Aorta (tissue), 5 donors: ENCODE measurements at places on chromosomes 2 and 18. TPM values are rescaled to one million over a fixed set of nuclear protein-coding genes. Genes with fewer than 3 reads are reported as not detected.

Gene SLC11A1
- 40.1 TPM for total RNA-seq

Gene MOCOS
- total RNA-seq: 4.4 TPM

Gene TXNDC2
- 0.65 TPM for total RNA-seq

Gene KYNU
- 6.8 TPM for total RNA-seq

Gene ANKAR
- total RNA-seq: 18.9 TPM

Gene NDC80
- total RNA-seq: 0.29 TPM

Gene LRRC30
- total RNA-seq: not detected

Gene PIEZO2
- 8.8 TPM for total RNA-seq

Gene PLEKHH2
- 38.0 TPM for total RNA-seq

Gene RGPD4
- 0.39 TPM for total RNA-seq

Gene DOK6
- total RNA-seq: 5.7 TPM

Gene UGT1A4
- total RNA-seq: not detected

Gene TMEM17
- total RNA-seq: 1.1 TPM

Gene CCDC74B
- 2.6 TPM for total RNA-seq

Gene MOGAT1
- not detected for total RNA-seq

Gene WDR35
- 9.8 TPM for total RNA-seq

Gene OTOF
- 0.06 TPM for total RNA-seq

Gene DSG2
- 4.7 TPM for total RNA-seq

Gene GLB1L
- 7.1 TPM for total RNA-seq

Gene ACMSD
- not detected for total RNA-seq

Gene RHOB
- total RNA-seq: 1,049 TPM

Gene NOSTRIN
- total RNA-seq: 46.4 TPM

Gene STAT4
- 3.8 TPM for total RNA-seq

Gene COL4A3
- 17.8 TPM for total RNA-seq

Gene EPAS1
- 414 TPM for total RNA-seq

Gene GRB14
- 6.2 TPM for total RNA-seq

Gene MROH2A
- total RNA-seq: not detected

Gene SOWAHC
- total RNA-seq: 15.0 TPM

Gene ANKRD29
- total RNA-seq: 10.2 TPM

Gene METAP1D
- 5.4 TPM for total RNA-seq
